ENCODE measurements at places on chromosomes 5 and 9. TPM values are rescaled to one million over a fixed set of nuclear protein-coding genes. Genes with fewer than 3 reads are reported as not detected.

RELL2 gene
- 45.2 TPM for total RNA-seq

THBS4 gene
- total RNA-seq: 24.3 TPM

CENPK gene
- total RNA-seq: 2.2 TPM

DNA sequence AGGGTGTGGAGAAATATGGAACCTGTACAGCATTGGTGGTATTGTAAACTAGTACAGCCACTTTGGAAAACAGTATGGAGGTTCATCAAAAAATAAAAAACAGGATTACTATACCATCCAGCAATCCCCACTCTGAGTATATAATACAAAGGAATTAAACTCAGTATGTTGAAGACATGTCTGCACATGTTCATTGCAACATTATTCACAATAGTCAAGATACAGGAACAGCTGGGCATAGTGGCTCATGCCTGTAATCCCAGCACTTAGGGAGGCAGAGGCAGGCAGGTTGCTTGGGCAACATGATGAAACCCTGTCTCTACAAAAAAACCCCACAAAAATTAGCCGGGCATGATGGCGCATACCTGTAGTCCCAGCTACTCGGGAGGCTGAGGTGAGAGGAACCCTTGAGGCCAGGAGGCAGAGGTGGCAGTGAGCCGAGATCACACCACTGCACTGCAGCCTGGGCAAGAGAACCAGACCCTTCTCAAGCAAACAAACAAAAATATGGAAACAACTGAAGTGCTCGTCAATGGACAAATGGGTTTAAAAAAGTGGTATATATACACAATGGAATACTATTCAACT, 63.6 kb downstream of the TMEM174 start:
- no peak for DNase-seq

DNA sequence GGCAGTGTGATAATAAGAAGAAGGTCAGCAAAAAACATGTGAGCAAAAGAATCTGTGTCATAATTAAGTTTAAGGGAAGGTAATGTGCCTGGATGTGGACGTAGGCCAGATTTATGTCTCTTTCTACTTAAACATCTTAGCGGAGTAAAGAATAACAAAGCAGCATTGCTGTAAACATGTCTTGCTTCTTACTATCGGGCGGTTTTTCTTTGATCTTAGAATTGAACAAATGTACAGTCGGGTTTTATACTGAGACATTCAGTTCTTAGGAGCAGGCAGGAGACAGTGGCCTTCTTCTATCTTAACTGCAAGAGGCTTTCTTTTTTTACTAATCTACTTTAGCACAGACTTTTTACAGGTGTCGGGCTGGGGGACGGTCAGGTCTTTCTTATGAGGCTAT, 40.4 kb upstream of the FLT4 start:
- no peak for DNase-seq

DNA sequence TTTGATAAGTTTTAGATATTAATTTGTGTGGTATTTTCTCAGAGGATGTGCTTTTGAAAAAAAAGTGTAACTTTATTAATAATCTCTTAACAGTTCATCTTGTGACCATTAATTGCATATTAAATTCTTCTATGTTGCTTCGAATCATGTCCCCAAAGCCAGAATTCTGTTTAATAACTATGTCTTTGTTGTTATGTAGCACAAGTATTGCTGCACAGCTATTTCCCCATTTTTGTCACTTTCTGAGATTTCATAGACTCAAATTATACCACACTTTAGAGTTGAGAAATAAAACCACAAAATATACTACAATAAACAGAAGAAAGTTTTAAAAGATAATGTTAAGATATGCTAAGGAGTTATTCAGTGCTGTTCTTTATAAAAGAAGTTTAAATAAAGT, 2.8 kb downstream of the MEF2C start:
- DNase-seq: no peak

DNA sequence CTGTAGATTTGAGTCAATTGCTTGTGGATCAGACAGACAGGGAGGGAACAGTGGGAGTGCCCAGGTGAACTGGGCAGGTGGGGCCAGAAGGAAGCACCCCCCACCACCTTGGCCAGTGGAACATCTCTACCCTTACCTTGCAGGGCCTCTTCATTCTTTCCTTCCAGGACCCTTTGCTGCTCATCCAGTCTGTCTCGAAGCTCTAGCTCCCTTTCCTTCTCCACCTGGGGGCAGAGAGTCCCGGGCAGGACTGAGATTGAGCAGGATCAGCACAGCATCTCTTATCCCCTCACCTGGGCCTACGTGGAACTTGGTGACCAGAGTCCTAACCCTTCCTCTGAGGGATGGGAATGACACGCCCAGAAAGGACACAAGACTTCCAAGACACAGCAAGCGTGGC, 25.0 kb downstream of the CCDC69 start:
- no peak for DNase-seq

DNA sequence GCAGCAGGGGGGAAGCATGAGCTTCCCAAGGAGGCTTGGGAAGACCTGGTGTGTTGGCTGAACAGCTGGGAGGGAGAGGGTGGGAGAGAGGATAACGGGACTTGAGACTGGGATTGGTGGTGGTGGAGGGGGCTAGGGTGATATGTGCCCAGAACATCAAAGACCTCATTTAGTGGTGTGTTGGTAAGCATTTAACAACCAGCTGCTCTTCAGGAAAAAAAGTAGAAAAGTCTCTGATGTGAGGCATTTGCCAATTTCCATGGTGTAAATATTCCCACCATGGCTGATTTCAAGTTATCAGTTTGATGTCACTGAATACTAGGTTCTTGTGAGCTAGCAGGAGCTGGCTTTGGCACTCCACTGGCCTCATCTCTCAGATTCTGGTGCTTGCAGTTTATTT, 170.8 kb downstream of the MACROH2A1 start:
- no peak for DNase-seq

DNA sequence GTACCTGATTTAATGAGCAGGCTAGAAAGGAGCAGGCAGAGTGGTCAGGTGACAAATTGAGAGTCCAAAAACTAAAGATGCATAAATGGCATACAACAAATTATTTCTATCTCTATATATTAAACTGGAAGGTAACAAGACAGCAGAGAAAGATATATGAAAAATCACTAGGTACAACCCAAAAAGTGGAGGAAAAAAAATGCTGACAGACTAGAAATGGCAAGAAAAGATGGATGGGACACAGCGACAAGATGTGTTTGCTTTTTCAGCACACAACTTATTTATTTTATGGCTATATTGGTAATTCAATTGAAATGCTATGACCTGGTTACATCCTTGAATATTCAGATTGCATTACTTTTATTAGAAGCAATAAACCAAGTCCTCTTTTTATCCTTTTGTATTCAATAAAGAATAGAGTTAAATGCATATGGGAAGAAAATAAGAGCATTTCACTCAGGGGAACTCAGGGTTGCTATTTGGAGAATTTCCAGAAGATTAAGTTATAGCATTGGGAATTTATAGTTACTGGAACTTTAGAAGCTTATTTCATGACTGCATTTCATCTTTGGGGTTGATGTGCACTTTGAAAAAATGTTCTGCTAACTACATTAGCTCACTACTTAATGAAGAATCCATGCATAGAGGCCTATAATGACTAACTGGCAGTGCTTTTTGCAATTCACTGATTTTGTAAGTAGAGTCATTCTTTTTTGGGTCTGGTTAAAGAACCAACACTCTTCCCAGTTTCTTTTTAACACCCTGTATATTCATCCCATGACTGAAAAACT, 566.6 kb upstream of the TUSC1 start:
- DNase-seq: no peak
